ENCODE measurements at places on chromosomes 16 and 17.
A peak's percentile ranks its signal among the peaks of the same experiment; 100 is the strongest.

GRCh38 chr16:30600929-30601328, 9.3 kb downstream of the ZNF689 start:
- DNase-seq: no peak

DNA sequence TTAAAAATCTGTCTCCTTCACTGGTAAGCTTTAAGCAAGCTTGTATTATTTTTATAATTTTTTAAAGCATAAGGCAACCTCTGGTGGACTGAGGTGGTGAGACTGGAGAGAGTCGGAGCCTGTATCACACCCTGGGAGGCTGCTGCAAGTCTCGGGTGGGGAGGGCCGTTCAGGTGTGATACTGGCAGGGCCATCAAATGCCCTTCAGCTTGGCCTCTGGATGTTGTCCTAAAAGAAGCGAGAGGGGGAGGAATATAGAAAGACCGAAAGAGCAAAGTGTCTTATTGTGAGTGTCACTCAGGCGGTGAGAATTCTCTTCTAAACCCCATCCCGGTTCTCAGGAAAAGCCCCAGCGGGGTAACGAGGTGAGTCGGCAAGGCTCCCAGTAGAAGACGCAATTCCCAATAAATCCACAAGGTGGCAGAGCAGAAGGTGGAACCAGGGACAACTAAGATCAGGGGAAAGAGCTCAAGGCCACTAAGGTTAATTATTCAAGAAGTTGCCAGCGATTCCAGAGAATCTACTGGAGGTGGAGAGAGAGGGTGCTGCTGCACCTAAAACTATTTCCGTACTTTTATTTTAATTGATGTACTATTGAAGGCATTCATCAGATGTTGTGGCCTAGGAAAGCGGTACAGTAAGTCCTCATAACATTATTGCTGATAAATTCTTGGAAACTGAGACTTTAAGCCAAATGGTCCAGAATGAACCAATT, 14.1 kb downstream of the C17orf67 start:
- DNase-seq: peak; percentile 50

GRCh38 chr17:17403065-17403464, 73.7 kb upstream of the MED9 start:
- no peak for DNase-seq

- DNase-seq: no peak
Observed at GRCh38 chr17:79218175-79218824, 143.7 kb downstream of the ENGASE start.

DNA sequence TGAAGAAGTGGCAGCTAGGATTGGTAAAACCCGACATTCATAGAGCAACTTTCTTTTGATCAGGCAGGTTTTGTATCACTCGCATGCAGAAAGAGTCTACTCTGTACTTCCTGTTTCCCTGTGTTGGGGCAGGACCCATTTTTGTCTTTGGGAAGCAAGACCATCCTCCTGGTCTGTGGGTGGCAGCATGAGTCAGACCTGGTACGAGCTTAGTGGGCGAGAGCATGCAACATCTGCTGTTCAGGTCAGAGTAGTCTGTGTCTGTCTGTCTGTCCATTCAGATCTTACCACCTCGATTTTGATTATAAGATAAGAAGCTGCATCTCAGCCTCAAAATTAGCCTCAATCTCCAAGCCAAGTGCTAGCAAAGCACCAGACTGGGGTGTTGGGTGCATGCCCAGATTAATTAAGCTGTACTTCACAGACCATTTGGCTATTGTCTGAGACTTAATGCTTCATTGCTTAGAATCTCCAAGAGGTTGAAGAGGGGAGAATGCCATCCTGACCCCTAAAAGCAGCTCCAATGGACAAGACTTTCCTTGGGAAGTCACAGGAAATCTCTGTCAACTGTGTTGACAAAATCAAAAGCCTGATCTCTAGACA, 110.9 kb downstream of the XYLT1 start:
- no peak for DNase-seq

DNA sequence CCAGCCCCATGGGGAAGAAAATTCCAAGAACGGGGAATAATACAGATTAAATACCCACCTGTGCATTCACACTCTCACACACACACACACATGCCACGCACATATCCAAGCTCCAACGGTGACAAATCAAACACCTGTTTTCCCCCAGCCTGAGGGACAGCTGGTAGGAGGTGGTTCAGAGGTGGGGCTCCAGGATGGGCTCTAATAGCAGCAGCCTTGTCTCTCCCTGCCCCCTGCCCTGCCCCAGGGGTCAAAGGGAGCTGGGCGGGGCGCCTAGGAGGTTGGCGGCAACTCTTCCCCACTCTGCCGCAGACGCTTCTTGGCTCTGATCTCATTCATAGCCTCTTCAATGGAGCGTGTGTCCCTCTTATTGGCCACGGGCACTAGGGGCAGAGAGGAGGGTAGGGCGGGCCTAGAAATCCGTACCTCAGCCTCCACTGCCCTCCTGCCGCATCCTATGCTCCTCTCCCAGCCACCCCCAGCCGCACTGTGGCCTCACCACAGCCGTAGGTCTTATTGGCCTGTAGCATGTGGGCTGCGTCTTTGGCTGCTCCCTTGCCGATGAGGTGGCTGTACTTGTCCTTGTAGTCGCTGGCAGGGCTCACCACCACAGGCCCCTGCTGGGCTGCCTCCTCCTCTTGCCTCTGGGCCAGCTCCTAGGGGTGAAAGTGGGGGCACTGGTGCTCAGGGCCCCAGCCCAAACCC, 8.2 kb downstream of the SPAG7 start:
- DNase-seq: no peak

GRCh38 chr16:23025692-23026307, 123.5 kb downstream of the USP31 start:
- no peak for DNase-seq

GRCh38 chr17:77856551-77857305, 101.8 kb upstream of the TNRC6C start:
- DNase-seq: no peak

GRCh38 chr17:80913928-80914821, 77.5 kb upstream of the CHMP6 start:
- DNase-seq: no peak

DNA sequence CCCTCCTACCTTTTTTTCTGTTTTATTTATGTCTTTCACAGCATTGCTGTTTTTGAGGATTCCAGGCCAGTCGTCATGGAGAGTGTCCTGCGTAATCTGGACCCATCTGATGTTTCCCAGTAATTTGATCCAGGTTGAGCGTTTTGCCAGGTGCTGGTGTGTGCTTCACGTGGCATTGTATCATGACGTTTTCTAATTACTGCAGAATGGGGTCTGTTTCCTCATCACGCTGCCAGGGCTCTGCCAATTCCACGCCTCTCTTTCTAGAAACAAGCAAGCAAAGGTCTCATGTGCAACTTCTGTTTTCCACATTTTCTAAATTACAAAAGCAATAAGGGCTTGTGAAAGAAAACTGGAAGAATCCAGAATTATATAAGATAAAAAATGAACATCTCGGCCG, 28.3 kb upstream of the BHLHA9 start:
- DNase-seq: no peak

DNA sequence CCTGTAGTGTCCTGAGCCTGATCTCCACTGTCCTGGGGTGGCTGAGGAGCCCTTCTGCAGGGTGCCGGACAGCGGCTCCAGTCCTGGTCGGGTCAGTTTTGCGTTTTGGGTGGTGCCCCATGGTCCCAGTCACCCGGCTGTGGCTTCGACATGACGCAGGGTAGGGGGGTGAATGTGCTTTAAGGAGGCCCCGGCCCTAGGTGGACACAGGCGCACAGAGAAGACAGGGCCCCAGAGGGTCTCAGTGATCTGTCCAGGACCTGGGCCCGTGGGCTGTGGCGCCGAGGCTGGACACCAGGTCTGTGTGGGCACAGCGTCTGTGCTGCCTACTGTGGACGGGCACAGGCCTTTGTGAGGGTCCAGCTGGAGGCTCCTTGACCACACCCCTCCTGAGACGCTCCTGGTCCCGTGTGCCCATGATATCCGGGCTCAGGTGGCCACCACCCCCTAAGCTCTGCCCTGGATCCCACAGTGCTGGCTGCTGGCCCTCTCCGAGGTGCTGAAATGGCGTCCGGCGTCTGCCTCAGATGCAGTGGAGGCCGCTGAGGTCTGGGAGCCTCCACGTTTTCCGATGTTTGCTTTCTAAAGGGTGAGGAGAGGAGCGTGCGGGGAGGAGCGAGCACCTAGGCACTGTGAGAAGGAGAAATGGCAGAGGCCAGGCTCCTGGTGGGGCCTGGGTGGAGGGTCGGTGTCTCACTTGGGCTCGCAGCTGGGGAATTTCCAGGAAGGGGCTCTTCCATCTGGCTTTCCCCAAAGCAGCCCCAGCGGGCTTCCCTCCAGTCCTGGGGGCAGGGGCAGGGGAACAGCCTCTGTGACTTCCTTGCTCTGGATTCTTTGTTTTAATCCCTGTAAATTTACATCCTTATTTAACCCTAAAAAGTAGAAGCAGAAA, 56.1 kb upstream of the ACSF3 start:
- DNase-seq: no peak

DNA sequence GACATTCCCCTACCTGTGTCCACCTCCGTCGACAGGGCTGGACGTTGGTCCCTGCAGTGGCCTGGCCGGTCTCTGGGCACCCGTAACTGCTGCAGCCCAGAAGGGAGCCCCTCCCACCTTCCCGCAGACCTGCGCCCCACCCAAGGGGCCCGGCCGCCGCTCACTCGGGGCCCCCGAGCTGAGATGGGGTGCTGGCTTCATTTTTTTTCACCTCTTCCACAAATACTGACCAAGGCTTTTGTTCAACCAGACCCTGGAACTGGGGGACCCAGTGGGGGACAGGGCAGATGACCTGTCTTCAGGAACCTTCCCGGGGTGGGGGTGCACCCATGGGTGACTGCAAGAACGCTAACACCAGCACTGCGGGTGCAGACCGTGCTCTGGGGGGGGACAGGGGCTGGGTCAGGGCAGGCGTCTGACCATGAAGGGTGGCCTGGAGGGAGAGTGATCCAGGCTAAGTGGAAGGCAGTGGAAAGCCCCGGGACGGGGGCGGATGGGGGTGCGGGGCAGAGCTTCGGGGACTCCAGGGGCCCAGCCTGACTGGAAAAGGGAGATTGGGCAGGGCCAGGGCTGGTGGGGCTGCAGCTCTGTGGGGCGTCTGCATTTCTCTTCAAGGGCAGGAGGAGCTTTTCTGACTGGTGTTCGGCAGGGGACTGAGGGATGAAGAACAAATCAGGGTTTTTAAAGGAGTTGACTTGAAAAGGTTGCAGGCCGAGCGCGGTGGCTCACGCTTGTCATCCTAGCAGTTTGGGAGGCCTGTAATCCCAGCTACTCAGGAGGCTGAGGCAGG, 42.3 kb downstream of the SLC7A5 start:
- no peak for DNase-seq

DNA sequence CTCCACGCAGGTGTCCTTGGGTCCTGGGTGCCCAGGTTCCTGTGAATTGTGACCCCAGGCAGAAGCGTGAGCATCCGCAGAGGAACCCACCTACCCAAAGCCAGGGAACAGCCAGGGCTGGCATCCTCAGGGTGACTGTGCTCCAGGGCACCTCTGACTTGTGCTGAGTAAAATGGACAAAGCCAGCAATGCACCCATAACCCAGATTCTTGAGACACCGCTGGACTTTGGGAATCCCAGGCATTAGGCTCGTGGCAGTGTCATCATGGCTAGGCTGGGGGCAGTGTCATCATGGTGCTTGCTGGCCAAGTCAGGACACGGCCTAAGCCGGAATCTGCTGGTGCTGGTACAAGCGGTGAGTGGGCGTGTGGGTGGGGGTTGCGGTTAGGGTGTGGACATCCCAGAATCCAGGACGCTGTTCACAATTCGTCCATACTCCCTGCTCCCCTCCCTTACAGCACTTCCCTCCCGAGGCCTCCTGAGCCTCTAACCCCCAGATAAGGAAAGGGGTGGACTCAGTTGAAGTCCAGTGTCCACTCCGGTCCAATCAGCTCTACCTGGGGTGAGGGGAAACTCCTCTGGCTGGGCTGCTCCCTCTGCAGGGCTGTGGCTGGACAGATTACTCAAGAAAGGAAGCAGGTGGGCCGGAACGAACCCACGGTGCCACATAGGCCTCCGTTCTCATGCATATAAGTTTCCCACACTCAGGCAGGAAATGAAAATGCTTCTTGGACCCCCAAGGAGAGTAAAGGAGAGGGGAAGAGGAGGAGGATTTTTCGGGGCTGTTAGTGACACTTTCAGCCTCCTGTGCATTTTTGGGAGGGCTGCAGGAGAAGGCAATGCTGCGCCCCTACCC, 138.9 kb downstream of the SEC14L1 start:
- DNase-seq: no peak

- DNase-seq: no peak
Observed at GRCh38 chr17:48814504-48814903, 2.5 kb downstream of the TTLL6 start.

DNA sequence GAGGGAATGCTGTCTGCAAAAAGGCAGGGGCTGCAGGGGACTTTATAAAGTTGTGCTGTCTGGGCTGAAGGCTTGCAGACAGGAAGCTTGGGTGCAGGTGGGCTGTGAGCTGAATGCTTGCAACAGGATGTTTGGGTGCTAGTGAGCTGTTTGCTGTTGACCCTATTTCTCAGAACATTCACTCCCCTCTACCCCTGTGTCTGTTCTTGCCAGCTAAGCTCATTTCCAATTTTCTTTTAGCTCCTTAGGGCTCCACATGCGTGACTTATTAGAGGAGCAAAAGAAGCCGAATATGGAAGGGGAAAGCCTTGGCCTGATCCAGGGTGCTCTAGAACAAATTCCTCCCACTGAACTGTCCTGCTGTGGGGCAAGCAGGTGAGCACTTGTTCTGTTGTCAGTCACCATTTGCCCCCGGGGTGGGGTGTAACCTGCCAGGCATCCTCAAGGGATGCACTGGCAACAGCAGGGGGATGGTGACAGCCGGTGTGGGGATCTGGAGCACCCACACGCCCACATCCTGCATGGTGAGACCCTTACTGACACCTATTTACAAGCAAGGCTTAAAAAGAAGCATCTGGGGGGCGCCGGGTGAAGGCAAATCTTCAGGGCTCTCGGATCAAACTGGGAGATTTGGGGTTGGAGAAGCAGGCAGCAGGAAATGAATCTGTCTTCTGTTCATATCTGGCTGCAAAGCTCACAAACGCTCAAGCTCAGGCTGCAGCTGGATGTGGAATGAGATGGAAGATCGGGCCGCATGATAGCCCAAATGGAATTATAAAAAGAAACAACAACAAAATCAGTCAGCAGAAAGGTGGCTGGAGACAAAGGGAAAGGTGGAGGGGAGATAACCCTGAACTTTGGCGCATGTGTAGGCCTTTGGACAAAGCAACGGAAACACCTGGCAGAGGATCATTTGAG, 21.1 kb upstream of the NUP93 start:
- no peak for DNase-seq

DNA sequence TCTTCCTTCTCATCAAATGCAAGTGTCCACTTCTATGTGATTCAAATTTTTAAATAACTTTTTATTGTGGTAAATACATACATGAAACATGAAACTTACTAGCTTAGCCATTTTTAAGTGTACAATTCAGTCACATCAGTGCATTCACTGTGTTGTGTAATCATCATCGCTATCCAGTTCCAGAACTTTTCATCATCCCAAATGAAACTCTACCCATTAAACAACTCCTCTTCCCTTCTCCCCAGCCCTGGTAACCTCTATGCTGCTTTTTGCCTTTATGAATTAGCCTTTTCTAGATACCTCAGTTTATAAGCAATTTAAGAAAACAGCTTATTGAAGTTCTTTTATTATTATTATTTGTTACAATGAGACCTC, 41.1 kb upstream of the IL34 start:
- DNase-seq: no peak

- DNase-seq: no peak
Observed at GRCh38 chr17:74972107-74972972, at the start of gene HID1. HID1 (minus strand) TSS chr17:74972759; CDS start chr17:74972656, 103 bp downstream.

Data from SK-N-MC (cell line).